EH (cell line): ENCODE measurements at places on chromosomes 12 and 14.

DNA sequence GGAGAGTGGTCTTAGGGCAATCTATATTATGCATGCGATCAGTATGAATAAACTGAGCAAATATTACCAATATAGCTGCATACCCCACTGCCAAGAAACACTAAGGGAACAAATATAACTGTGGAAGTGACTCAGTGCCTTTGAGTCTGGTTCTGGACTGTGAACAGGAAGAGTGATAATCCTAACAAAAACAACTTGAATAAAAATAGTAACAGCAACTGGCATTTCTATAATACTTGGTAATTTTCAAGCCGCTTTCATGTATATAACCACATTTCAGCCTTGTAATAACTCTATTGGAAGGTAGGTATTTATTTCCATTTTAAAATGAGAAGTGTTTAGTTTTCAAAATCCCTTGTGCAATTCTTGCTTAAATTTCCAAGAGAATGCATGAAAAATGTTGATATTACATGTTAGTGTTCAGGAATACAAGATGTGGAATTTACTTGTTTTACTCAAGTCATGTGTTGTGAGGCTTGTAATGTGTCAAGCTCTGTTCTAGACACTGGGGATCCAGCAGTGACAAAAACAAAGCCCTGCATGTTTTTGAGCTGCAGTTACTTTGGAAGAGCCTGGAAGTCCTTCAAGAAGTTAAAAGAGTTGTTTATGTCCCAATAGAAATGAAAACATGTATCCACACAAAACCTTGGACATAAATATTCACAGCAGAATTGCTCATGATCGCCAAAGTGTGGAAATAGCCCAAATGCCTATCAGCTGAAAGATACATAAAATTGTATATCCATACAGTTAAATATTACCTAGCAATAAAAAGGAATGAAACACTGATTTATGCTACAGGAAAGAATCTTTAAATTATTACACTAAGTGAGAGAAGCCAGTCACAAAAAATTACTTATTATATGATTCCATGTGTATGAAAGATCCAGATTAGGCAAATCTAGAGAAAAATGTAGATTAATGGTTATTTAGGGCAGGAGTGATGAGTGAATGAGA is 338.1 kb upstream of the TMEM132C start:
- DNase-seq = peak; percentile 63

DNA sequence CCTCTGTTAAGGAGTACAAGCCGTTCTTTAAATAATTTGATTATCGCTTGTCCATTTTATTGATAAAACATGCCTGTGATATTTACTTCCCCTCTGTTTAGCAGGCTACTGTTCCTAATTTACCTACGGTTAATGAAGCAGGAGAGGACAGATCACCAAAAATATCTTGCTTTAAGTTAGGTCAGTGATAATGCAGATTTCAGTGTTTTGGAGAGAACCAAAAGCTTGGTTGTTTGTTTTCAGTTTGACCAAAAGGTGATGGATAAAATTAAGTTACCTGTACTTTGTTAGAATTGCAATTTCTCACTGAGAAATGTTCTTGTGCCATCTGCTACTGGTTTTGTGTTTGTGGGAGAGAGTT is 958 bp downstream of the SPATS2 start:
- no peak for DNase-seq

DNA sequence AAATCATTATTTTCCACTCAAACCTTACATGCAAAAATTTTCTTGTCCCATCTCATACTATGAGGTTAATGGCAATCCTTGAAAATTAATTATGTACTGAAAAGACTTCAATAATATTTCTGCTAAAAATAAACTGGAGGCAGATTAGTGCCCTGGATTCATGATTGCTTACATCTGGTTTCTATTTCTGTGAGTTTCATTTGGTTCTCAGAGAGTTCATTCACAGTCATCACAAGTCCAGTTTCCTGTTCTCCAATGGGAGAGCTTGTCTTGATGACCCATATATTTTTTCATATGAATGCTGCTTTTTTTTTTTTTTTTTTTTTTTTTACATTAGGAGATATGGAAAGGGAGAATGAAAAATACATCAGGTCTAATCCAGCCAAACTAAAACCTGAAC is 6.6 kb upstream of the PTHLH start:
- peak; percentile 52 for DNase-seq

DNA sequence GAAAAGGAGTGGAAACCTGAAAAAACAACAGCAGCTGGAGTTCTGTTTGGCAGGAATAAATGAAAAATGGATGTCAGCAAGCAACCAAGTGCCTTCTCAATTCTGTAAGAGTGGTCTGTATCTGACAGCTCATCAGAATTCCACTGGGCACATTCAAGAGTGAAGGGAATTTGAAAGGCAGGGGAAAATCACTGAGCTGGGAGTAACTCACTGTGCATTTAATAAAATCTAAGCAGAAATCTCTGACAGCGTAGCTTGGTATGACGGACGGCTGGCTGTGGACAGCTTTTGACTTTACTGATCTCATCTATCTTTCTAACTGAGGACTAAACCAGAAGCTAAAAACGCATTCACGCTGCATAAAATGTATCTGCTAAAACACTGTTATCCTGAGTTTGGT is 153.4 kb downstream of the RIMBP2 start:
- DNase-seq = no peak

GRCh38 chr14:58705066-58705465 is 67.3 kb downstream of the DACT1 start:
- DNase-seq = peak; percentile 58

- DNase-seq = peak; percentile 69
Measured at GRCh38 chr12:13233830-13234641, 37.5 kb downstream of the EMP1 start.

- DNase-seq = peak; percentile 78
Measured at GRCh38 chr12:71397433-71397954, 42.1 kb upstream of the LGR5 start.

- no peak for DNase-seq
Measured at GRCh38 chr12:109686523-109686922, 27.1 kb upstream of the FAM222A start.

GRCh38 chr14:94113490-94113889 is 3.0 kb downstream of the IFI27 start:
- no peak for DNase-seq

GRCh38 chr12:99130808-99131553 is 485.9 kb downstream of the APAF1 start:
- no peak for DNase-seq

DNA sequence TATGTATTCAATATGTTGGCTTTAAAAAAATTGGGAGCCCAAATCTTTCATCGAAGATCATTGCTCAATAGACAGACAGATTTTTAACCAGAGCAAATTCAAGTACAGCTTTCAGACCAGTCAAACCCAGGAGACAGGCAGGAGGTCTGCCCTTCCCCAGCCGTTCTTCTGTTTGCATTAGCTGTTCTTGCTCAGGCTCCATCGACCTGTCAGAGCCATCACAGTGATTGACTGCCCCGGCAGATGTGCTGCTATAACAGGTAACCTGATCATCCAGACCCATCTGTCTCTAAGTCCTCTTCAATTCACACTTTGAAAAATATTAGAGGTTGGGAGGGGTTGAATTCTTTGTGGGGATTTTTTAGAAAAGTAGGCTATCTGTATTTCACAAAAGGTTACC is 453.5 kb downstream of the FOXG1 start:
- no peak for DNase-seq

GRCh38 chr14:89160437-89160836 is 256.6 kb downstream of the FOXN3 start:
- no peak for DNase-seq
